Hypothalamus (tissue), 51 donors: ENCODE measurements at places on chromosomes 13 and 19.

DNA sequence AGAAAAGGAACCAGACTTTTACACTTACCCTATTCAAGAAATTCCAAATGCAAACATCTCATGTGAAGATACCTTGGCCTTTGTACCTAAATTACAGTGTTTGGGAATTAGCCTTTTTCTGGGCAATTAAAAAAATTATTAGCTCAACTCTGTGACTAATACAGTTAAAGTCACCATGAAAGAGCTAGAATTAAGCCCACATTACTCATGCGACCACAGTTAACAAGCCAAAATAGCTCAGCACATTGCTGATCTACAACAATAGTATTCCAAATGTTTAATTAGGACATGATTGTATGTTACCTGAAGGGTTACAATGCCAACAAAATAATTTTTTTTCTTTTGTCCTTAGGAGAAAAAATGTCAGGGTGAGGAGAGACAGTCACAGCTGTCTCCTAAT is 263.6 kb upstream of the GPC6 start:
- no peak for DNase-seq

- DNase-seq = no peak
Observed at GRCh38 chr19:15551293-15552004, 43.1 kb downstream of the CYP4F22 start.

- no peak for DNase-seq
Observed at GRCh38 chr19:40219721-40220276, 1.6 kb upstream of the TTC9B start.

DNA sequence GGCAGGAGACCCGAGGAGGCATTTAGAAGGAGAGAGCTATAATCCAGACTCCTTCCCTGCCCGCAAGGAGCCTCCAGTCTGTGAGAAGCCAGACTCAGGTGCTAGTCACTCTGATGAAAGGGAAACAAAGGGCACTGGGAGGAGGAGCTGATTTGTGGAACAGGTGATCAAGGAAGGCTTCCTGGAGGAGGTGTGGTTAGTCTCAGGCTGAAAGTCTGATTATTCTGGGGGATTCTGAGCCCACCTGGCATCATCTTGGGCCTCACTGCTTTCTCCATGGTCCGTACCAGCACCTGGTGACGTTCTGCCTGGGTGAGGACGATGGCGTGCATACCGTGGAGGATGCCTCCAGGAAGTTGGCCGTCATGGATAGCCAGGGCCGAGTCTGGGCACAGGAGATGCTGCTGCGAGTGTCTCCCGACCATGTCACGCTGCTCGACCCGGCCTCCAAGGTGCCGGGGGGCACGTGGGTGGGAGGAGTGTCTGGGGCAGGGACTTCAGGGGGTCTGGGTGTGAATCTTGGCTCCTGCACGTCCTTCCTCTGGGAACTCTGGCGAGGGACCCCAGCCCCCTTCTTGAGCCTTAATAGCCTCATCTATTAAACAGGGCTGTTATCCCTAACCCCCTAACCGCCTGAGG is 3.9 kb downstream of the EPS8L1 start:
- DNase-seq = no peak

GRCh38 chr13:40490086-40490758 is 176.2 kb downstream of the FOXO1 start:
- DNase-seq = no peak
